Activated CD8-positive, alpha-beta memory T cell treated with anti-CD3 and anti-CD28 coated beads for 1 hour (primary cell): ENCODE measurements at places on chromosomes 2 and 18.

DNA sequence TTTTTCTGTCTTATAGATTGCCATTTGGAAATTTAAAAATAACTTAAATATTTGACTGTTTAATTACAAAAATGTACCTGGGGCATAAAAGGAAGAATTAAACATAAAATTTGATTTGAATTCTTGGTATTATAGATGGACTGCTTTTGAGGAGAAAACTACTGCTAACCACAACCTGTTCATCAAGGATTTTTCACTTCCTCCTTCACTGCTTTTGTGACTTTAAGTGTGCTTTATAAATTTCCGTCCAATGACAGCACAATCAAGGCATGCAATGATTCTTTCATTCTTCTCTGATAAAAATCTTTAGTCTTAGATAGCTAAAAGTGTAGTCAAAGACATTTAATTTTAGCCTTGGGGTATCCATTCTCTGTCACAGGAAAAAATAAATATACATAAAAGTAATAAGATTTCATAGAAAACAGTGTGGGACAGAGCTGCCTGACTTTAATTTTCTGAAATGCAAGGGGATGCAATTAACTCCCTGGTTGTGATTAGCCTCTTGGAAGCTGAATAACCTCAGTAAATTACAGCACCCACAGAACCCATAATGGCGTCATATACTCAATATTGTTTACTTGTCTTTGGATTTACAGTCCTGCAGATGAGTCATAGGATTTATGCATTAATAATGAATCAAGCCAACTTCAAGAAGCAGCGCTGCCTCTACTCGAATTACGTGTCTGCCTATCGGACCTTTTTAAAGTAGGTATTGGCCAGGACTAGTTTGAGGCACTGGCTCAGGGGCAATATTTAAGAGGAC, 587.9 kb downstream of the NRXN1 start:
- DNase-seq = no peak

DNA sequence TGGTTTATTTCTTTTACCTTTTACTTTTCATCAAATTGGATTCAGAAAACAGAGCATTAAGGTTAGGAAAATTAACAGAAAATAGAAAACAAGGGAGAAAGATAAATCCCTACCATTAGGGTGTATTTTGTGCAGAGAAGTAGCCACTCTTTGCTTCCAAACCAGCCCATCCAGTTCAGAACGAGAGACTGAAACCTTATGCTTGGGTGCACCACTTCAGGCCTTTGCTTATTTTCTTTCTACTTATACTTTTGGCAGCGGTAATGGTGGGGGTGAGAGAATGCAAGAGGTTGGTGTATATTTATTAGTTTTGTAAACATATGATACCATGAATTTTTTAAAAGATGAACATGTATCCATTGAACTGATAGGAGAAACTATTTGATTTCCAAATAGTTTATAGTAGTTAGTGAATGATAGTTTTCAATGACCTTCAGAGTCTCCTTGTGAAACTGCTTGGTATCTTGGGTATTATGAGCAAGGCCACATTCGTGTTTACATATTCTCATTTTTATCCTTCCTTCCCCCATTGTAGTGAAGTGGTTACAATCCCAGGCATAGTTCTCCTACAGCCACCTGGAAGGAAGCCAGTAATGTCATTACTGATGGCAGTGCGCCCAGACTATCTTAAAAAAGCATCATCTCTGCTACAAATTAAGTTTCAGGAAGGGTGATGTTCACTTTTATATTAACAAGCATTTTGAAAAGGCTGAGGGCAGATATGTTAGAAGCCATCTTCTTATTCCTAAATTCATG, 60.8 kb downstream of the MFSD6 start:
- DNase-seq = no peak

- no peak for DNase-seq
Observed at GRCh38 chr2:150917961-150918713, 343.5 kb downstream of the RBM43 start.

DNA sequence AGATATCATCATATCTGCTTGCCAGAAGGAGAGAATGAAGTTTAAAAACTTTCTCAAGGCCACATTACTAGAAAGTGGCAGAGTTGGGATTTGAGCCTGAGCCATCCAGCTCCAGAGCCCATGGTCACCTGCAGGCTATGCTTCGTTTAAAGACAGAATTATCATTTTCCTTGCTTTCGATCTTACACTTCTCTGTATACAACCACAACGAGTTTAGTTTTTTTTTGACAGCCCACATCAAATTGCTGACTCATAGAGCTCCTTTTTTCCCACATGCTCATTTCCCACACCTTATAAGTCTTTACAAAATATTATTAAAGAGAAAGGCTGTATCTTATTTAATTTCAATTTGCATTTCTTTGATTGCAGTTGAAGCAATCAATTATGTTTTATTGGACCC, 6.5 kb downstream of the PLEK start:
- DNase-seq = no peak

GRCh38 chr2:231687133-231687852, 21.0 kb upstream of the PTMA start:
- DNase-seq = peak; percentile 22

DNA sequence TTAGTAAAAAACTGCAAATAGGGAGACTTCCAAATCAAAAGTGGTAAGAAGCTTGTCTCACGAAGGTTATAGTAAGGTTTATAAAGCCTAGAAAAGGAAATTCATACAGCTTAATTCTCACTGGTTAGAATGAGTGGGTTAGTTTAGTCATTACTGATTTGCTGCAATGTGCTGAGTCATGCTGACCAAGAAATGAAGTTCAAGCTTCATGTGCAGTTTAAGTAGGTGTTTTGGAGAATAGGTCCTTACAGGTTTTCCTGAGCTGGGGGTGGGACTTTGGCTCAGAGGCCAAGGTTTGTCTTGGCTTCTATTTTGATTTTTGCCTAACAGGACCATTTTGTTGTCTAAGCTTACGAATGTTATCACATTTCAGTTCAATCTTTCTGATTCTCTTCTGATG, 15.1 kb downstream of the CLIP4 start:
- no peak for DNase-seq

DNA sequence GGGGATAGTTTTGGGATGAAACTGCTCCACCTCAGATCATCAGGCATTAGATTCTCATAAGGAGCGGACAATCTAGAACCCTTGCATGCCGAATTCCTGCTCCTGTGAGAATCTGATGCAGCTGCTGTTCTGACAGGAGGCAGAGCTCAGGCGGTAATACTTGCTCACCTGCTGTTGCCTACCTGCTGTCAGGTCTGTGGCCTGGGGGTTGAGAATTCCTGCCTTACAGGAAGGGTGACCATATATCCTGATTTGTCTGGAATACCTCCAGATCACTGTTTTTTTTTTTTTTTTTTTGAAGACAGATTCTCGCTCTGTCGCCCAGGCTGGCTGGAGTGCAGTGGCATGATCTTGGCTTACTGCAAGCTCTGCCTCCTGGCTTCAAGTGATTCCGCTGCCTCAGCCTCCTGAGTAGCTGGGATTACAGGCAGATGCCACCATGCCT, 21.7 kb downstream of the ACSL3 start:
- no peak for DNase-seq

DNA sequence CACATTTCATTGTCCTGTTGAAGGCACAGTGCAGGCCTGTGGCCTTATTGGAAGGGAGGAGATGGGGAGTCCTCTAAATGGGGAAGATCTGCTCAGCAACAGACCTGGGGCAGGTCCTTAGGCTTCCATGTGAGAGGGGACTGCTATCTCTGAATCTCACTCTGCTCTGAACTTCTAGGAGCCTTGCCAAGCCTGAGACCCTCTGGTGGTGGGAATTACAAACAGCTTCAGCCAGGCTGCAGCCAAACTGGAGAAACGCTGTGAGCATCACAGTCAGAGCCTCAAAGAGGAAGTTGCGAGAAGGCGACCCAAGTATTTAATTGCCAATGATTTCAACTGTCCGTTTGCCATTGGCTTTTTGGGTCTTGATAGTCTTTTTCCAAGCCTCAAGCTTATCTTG, 66.8 kb upstream of the MC2R start:
- no peak for DNase-seq

DNA sequence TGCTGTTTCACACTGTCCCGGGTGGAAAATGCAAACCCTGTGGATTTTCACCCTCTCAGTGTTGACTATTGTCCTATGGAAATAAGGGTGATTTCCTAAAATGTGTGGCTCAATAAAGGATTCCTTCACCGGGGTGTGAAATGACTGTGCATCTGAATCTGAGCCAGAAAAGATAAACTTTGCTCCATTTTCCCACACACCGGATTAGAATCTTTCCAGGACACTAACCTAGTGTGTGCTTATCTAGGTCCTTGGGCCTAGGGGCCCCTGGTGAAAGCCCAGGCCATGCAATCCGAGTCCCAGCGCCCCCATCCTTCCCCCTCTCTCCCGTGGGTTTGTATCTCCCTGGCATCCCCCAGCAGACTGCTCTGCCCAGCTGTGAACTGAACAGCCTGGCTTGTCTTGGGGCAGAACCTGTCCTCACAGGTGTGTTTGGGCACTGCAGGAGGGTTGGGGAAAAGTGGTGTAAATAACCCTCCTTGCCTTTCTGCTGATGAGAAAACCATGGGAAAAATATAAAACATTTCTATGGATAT, 17.3 kb downstream of the KLHL29 start:
- no peak for DNase-seq

- no peak for DNase-seq
Observed at GRCh38 chr2:66110608-66111007, 324.3 kb upstream of the MEIS1 start.

- no peak for DNase-seq
Observed at GRCh38 chr18:23133860-23134779, 1.2 kb upstream of the CABLES1 start.

DNA sequence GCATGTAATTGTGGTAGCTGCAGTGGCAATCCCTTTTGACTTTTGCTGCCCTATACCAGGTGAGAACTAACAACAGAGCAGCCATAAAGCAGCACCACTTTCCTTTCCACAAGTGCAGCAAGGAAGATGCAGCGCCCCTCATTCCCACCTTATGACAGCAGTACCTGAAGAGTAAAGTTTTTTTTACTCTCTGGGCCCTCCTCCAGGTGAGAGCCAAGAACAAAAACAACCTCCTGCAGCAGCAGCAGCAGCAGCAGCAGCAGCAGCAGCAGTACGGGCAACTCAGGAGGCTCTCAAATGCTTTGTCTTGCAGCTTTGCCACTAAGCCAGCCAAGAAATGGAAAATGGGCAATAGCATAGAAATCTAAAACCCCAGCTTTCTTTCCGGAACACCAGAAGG, 397.5 kb downstream of the FIGN start:
- DNase-seq = no peak

DNA sequence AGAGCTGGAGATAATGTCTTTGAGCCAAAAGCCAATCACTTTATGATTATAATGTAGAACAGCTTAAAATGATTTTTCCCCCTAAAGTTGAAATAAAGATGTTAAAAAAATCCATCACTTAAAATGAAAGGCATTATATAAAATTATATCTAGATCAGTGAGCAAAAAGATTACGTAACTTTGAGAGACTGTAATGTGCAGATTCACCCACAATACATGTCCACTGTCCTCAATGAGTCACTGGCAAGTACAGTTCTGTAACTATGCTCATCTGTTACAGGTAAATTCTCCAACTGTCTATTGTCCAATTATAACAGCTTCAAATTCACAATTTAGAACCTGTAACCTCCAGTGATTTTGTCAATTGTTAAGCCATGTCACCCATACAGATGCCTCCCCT, 19.0 kb downstream of the FAM161A start:
- DNase-seq = no peak

- DNase-seq = no peak
Observed at GRCh38 chr2:199055336-199055735, 402.4 kb downstream of the SATB2 start.

GRCh38 chr2:10839813-10840212, 27.2 kb upstream of the PDIA6 start:
- DNase-seq = no peak

DNA sequence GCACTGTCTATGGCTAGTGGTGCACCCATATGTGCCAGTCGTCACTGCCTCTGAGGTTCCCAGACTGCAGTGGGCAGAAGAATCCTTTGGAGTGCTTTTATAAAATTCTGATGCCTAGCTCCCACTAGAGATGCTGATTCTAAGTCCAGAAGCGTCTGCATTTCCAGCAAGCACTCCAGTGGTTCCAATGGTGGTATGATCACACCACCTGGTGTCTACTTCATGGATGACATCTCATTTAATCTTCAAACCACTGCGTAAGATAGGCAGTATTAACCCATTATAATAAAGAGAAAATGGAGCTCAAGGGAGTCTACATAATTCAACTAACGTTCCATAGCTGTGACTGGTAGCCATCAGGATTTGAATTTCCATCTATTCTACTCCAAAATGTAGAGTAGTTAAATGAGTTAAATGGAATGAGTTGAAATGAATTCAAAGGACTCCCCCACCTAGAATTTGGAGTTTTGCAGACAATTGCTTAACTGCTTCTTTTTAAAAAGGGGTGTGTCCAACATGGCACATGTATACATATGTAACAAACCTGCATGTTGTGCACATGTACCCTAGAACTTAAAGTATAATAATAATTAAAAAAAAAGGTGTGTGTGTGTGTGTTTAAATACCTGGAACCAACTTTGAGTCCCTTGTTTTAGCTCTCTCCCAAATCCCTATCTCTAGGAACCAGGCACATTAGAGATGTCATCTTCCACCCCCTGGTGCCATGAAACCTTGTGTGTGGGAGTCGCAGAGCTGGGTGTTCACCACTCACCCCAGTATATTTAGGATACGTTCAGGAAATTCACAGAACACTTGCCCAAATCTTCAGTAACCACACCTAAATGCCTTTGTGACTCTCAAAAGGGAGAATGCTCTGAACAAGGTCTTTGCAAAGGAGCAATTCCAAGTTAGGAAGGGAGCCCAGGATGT, 14.1 kb downstream of the LAMA3 start:
- DNase-seq = no peak

- no peak for DNase-seq
Observed at GRCh38 chr2:10126632-10127026, 4.1 kb downstream of the RRM2 start.

DNA sequence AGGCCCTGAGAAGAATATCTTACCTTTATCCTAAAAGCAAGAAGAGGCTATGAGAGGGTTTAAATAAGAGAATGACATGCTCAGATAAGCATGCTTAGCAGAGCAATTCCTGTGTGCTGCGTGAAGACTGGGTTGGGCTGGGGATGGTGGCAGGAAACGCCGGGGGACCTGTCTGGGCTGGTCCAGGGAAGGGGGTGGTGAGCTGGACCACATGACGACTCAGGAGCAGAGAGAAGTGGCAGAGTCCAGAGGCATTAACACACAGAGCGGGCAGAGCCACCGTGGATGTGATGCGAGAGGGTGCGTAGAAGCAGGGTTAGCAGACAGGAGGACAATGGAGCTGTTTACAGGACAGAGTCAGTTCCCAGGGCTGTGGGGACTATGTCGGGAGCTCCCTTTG, 84.5 kb downstream of the ZBTB7C start:
- no peak for DNase-seq

GRCh38 chr2:33013684-33014110, 66.9 kb downstream of the LTBP1 start:
- no peak for DNase-seq

GRCh38 chr2:156800781-156801361, 364.7 kb downstream of the GPD2 start:
- no peak for DNase-seq

- no peak for DNase-seq
Observed at GRCh38 chr2:196108604-196109003, 40.0 kb upstream of the DNAH7 start.

- no peak for DNase-seq
Observed at GRCh38 chr2:24015562-24016375, 5.9 kb downstream of the MFSD2B start.
